ENCODE measurements at places on chromosomes 11 and 22. TPM values are rescaled to one million over a fixed set of nuclear protein-coding genes. Genes with fewer than 3 reads are reported as not detected.

DRAP1 gene
- 119 TPM for total RNA-seq

GRCh38 chr11:78190871-78191538 lies 2.3 kb downstream of the USP35 start:
- H3K4me1 ChIP-seq = peaks cover 72% of the 10 kb centered on the region
- H3K27ac ChIP-seq = peak overlapping the region; percentile 8
- H3K4me3 ChIP-seq = peak overlapping the region; percentile 99
- peaks cover 30% of the 10 kb centered on the region for H3K36me3 ChIP-seq
- no peak for DNase-seq

CELSR1 gene
- total RNA-seq = 0.44 TPM

GRCh38 chr11:75572744-75573143 lies 10.7 kb downstream of the SERPINH1 start:
- no peak for DNase-seq
- H3K27ac ChIP-seq = no peak overlapping the region
- H3K27me3 ChIP-seq = peaks cover 2% of the 10 kb centered on the region
- no peaks in the 10 kb centered on the region for H3K4me1 ChIP-seq
- H3K36me3 ChIP-seq = peaks cover 15% of the 10 kb centered on the region

GRCh38 chr11:101810546-101810945 lies 104.3 kb upstream of the CEP126 start:
- no peak overlapping the region for H3K4me3 ChIP-seq
- no peak for DNase-seq
- H3K27me3 ChIP-seq = no peaks in the 10 kb centered on the region
- H3K27ac ChIP-seq = no peak overlapping the region
- H3K4me1 ChIP-seq = no peaks in the 10 kb centered on the region
- no peaks in the 10 kb centered on the region for H3K36me3 ChIP-seq

DNA sequence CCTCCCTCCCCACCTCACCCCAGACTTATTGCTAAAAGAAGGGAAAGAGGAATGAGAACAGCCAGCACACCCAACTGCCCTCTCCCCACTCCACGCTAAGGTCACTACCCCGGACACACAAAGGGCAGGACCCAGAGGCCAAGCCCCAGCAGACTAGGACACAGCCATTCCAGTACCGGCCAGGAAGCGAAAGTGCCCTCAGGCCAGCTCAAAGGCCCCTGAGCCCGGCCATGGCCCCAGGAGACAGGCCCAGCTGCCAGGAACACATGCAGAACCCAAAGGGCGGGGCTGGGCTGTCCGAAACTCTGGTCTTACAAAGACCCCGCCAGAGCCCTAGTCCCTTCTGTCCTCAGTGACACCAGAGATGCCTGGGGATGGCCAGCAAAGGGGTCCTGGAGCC lies 5.5 kb downstream of the RCOR2 start:
- peaks cover 4% of the 10 kb centered on the region for H3K27me3 ChIP-seq
- no peak overlapping the region for H3K27ac ChIP-seq
- no peak overlapping the region for H3K4me3 ChIP-seq
- H3K4me1 ChIP-seq = no peaks in the 10 kb centered on the region
- H3K36me3 ChIP-seq = no peaks in the 10 kb centered on the region

- DNase-seq = no peak
- H3K27me3 ChIP-seq = peaks cover 7% of the 10 kb centered on the region
- H3K4me1 ChIP-seq = no peaks in the 10 kb centered on the region
- H3K36me3 ChIP-seq = no peaks in the 10 kb centered on the region
These were observed 88.3 kb upstream of the PRDM11 start for GRCh38 chr11:45057938-45058646.

RAB1B gene
- total RNA-seq = 124 TPM

NXPE2 gene
- total RNA-seq = not detected

DNA sequence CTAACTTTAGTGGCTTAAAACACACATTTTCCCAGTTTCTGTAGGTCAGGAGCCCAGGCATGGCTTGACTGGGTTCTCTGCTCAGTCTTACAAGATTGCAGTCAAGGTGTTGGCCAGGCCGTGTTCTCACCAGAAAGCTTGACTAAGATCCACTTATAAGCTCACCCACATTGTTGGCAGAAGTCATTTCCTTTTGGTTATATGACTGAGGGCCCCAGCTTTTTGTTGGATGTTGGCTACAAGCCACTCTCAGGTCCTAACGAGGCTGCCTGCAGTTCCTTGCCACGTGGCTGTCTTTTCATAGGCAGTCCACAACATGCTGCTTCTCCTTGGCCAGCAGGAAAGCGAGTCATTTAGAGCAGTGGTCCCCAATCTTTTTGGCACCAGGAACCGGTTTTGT lies 79.3 kb upstream of the CRTAM start:
- H3K4me1 ChIP-seq = peaks cover 28% of the 10 kb centered on the region
- H3K27ac ChIP-seq = no peak overlapping the region
- no peak overlapping the region for H3K4me3 ChIP-seq
- H3K27me3 ChIP-seq = peaks cover 2% of the 10 kb centered on the region
- H3K36me3 ChIP-seq = no peaks in the 10 kb centered on the region
- DNase-seq = no peak

DNA sequence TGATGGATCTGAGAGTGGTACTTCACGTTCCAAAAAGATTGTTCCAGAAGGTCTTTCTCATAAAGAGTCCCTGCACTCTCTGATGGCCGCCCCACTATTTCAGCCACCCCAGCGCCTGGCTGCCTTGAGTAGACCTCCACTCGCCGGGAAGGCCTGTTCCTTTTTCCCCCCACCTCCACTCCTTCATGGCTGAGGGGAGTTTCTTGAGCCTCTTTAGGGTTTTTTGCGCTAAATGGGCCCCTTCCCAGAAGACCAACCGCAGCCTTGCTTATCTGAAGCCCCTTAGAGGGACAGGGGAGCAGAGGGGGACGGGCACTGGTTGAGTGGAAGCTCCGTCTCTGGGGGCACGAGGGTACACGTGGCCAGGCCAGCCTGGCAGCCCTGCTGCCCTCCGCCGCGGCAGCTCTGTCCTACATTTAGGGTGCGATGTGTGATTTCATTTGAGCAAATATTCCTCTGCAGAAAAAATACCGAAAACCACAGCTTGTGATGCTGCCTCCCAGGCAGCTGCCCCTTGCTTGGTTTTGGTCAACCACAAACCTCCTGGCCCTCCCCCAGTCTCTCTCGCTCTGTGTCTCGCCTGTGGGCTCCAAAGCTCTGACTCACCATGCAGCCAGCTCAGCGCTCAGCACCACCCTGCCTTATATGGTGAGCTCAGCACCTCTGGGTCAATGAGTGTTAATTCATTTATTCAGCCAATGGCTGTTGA lies 88.7 kb downstream of the TP53I11 start:
- peaks cover 21% of the 10 kb centered on the region for H3K4me1 ChIP-seq
- H3K4me3 ChIP-seq = no peak overlapping the region
- H3K36me3 ChIP-seq = peaks cover 2% of the 10 kb centered on the region
- peak overlapping the region; percentile 68 for H3K27ac ChIP-seq
- DNase-seq = peak; percentile 76

DNA sequence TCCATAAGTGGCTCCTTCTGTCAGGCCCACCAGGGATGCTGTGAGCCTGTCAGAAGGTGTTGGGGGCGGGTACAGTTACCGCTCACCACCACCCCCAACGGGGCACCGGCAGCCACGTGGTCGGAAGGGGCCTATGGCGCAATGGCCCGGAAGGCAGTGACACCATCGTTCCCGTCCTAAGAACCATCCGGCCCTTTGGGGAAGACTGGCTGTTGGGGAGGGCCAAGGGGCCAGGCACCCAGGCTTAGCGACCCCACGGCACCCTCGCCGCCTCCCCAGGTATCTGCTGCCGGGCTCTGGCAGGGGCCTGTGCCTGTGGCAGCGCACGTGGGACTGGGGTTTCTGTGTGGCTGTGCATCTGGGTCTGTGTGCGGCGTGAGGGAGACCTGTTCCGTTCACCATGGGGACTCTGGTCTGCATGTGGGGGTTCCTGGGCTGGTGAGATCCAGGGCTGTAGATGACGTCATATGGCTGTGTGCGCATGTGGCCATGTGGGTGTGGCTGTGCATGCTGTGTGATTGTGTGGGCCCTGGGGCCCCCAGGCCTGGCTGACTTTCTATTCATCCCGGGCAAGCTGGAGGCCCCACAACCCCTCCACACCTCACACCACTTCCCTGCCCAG lies 717 bp downstream of the OSM start:
- H3K36me3 ChIP-seq = peaks cover 42% of the 10 kb centered on the region
- peak overlapping the region; percentile 95 for H3K4me3 ChIP-seq
- H3K27me3 ChIP-seq = no peaks in the 10 kb centered on the region
- H3K4me1 ChIP-seq = peaks cover 77% of the 10 kb centered on the region
- peak overlapping the region; percentile 100 for H3K27ac ChIP-seq
- DNase-seq = peak; percentile 79

LRRC10B gene
- total RNA-seq = not detected

DNA sequence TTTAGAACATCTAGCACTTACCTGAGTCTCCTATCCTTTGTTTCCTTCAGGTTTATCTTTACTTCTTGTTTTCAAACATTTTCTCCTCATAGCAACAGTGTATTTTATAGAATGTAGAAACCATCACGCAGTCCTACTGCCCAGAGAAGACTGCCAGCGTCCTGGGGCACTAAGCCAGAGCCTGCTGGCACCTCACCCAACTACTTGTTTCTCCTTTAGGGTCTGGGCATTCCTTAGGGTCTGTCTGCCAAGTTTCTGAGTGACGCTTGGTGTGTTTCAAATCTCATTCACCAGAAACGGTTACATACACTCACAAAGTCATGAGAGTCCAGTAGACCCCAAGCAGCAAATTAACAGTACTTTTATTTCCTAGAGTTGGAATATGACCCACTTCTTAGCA lies 49.6 kb upstream of the SLC25A1 start:
- no peak for DNase-seq
- no peak overlapping the region for H3K4me3 ChIP-seq
- no peaks in the 10 kb centered on the region for H3K36me3 ChIP-seq
- no peak overlapping the region for H3K27ac ChIP-seq
- peaks cover 2% of the 10 kb centered on the region for H3K27me3 ChIP-seq
- H3K4me1 ChIP-seq = no peaks in the 10 kb centered on the region

GRCh38 chr11:105204636-105205035 lies 65.1 kb upstream of the CARD18 start:
- H3K4me1 ChIP-seq = peaks cover 16% of the 10 kb centered on the region
- H3K27ac ChIP-seq = no peak overlapping the region
- no peak overlapping the region for H3K4me3 ChIP-seq
- no peaks in the 10 kb centered on the region for H3K27me3 ChIP-seq
- DNase-seq = no peak

- H3K27me3 ChIP-seq = no peaks in the 10 kb centered on the region
- H3K4me1 ChIP-seq = peaks cover 46% of the 10 kb centered on the region
- peaks cover 16% of the 10 kb centered on the region for H3K36me3 ChIP-seq
These were observed 1.6 kb downstream of the TRIM68 start for GRCh38 chr11:4606231-4607015.

SCN4B gene
- 0.08 TPM for total RNA-seq

SDHD gene
- total RNA-seq = 95.4 TPM

DNA sequence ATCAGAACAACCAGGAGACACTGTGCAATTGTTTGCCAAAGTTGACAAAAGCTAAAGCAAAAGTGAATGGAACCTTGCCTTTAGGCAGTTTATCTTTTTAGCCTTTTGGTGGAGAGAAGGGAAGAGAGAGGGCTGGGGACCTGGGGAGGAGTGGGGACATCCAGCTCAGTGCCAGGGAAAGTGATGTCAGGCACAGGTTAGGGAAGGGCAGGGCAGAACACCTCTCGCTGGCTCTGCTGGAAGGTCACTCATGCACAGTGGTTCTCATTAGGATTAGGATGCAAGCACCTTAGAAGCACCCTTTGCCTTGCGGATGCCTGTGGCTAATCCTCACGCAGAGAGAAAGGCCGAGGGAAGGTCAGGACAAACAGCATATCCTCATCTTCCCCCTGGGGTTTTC lies 14.3 kb upstream of the LINC01488 start:
- H3K27me3 ChIP-seq = peaks cover 3% of the 10 kb centered on the region
- H3K36me3 ChIP-seq = no peaks in the 10 kb centered on the region
- H3K4me3 ChIP-seq = no peak overlapping the region
- DNase-seq = no peak

DNA sequence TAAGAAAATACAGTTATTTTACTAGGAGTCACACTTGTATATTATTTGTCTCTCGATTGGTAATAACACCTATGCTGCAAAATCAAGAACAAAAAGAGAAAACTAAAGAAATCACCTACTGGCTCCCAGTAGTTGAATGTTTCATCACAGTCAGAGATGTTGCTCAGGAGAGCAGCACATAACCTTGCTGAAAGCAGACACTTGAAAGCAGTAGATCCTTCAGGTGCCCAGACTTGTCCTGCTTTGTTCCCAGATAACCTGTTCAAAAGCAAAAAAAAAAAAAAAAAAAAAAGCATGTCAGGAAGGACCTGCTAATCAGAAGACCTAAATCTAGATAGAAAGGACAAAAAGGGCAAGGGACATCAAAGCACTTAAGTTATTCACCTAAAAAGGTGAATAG lies 1.3 kb downstream of the ALG9 start:
- H3K27me3 ChIP-seq = no peaks in the 10 kb centered on the region
- DNase-seq = no peak
- H3K4me3 ChIP-seq = no peak overlapping the region
- H3K36me3 ChIP-seq = peaks cover 32% of the 10 kb centered on the region
- H3K27ac ChIP-seq = no peak overlapping the region
- H3K4me1 ChIP-seq = peaks cover 32% of the 10 kb centered on the region

- H3K36me3 ChIP-seq = peaks cover 17% of the 10 kb centered on the region
- no peak for DNase-seq
- no peaks in the 10 kb centered on the region for H3K27me3 ChIP-seq
- H3K27ac ChIP-seq = no peak overlapping the region
- no peak overlapping the region for H3K4me3 ChIP-seq
These were observed 217.1 kb downstream of the TBC1D22A start for GRCh38 chr22:46979506-46979905.

- DNase-seq = no peak
- H3K27me3 ChIP-seq = no peaks in the 10 kb centered on the region
- H3K27ac ChIP-seq = no peak overlapping the region
- no peaks in the 10 kb centered on the region for H3K4me1 ChIP-seq
- H3K4me3 ChIP-seq = no peak overlapping the region
These were observed 3.1 kb downstream of the OR8B8 start for GRCh38 chr11:124442442-124442841.

PRG3 gene
- not detected for total RNA-seq

CACNA1I gene
- total RNA-seq = 0.02 TPM

- no peaks in the 10 kb centered on the region for H3K36me3 ChIP-seq
- no peaks in the 10 kb centered on the region for H3K4me1 ChIP-seq
- no peak for DNase-seq
- H3K4me3 ChIP-seq = no peak overlapping the region
These were observed 50.1 kb upstream of the RASSF10 start for GRCh38 chr11:12958986-12959385.

- no peak for DNase-seq
- no peaks in the 10 kb centered on the region for H3K36me3 ChIP-seq
- no peaks in the 10 kb centered on the region for H3K4me1 ChIP-seq
- peaks cover 3% of the 10 kb centered on the region for H3K27me3 ChIP-seq
- H3K27ac ChIP-seq = no peak overlapping the region
- H3K4me3 ChIP-seq = no peak overlapping the region
These were observed 30.6 kb downstream of the CYB5R2 start for GRCh38 chr11:7642747-7643146.

MMP3 gene
- not detected for total RNA-seq

DNA sequence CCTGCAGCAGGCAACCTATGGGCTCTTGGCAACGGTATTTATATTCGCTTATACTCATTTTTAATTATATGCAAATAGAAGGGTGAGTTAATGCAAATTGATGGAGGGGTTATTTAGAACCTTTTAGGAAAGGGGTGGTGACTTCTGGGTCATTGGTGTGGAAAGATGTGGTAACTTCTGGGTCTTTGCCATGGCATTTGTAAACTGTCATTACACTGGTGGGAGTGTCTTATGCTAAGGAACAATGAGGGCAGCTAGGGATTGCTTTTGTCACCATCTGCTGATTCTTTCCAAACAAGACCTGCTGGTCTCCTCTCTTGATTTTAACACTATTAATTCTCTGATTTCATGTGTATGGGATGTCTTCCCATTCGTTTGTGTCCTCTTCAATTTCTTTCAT lies 11.7 kb upstream of the KAT5 start:
- no peaks in the 10 kb centered on the region for H3K4me1 ChIP-seq
- no peak for DNase-seq
- H3K4me3 ChIP-seq = no peak overlapping the region
- H3K36me3 ChIP-seq = no peaks in the 10 kb centered on the region
- H3K27me3 ChIP-seq = peaks cover 6% of the 10 kb centered on the region
